ENCODE measurements at places on chromosomes 7 and 10.

GRCh38 chr7:158524749-158525635 lies 62.6 kb downstream of the PTPRN2 start:
- no peak for DNase-seq

DNA sequence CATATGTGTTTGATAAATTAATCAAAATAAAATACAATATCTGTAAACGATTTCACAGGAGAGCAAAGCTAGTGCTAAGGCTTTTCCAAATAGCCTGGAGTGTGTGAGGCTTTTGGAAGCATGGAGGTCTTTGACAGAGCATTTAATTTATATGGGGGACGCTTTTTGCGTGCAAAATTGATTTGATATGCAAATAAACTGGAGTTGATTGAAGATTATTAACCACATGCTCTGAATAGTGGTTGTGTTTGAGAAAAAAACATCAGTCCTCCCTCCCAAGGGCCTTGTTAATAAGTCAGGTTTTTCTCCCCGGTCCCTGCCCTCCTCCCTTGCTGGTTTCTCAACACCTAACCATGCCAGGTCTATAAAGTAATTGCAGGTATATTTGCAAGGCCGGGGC lies 85.1 kb upstream of the FGFR2 start:
- DNase-seq, result no peak

GRCh38 chr7:132030883-132031282 lies 474.5 kb upstream of the PODXL start:
- no peak for DNase-seq

DNA sequence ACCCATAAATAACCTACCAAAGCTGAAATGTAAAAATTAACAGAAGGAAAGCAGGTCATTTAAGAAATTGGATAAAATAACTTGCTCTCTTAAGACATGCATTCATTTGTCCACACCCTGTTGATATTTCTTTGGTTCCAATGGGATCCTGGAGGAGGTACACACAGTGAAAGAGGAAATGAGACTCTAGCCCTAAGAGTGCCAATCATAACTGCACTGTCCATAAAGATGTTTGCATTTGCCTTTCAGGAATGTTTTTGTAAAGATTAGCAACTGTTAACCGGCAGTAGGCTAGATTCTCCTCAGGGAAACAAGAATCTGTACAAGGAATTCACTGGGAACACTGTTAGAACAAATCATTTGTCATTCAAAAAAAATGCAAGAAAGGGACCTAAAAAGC lies 61.0 kb downstream of the MEOX2 start:
- DNase-seq, result no peak

GRCh38 chr7:144137501-144137900 lies 14.5 kb downstream of the OR2A14 start:
- no peak for DNase-seq

DNA sequence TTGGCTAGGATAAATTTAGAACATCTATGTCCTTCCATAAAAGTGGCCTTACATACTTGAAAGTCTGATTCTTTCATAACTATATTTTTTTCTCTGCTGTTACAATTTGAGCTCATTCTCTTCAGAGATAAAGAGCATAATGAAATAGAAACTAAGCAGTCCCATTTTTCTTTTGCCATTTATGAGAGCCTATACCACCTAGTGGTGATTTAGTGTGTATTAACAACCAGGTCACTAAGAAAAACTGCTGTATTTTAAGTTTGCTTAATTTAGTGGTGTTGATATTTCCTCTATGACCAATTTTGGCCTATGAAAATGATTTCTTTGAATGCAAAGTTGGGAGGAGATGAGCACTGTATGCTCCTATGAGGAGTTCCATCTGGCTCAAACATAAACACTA lies 88.7 kb upstream of the ZWINT start:
- no peak for DNase-seq

DNA sequence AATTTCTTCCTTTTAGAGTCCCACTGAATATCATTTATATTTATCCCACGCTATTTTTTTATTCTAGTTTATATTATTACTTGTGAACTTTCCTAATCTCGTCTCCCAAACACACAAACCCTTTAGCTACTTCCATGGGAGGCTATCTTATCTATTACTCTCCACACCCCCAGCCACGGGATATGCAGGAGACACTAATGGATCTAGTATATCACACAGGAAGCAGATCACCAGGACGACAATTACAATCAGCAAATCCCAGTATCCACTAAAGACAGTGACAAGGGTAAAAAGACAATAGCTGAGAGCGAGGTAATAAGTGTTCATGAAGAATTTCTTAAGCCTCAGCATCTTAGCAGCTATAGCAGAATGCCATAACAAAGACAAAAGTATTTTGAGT lies 3.8 kb upstream of the AKR1E2 start:
- DNase-seq, result no peak

DNA sequence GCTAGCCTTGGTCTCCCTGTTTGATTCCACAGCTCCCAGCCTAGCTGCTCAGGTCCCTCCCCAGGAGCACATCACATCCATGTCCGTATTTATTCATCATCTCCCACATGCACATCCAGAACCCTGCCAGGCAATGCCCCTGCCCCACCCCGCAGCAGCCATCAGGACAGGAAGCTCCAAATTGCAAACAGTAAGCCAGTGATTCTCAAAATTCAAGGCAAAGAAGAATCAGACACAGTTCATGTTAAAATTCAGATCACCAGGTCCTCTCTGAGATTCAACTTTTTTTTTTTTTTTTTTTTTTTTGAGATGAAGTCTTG lies 17.7 kb downstream of the LRRC20 start:
- DNase-seq, result no peak

DNA sequence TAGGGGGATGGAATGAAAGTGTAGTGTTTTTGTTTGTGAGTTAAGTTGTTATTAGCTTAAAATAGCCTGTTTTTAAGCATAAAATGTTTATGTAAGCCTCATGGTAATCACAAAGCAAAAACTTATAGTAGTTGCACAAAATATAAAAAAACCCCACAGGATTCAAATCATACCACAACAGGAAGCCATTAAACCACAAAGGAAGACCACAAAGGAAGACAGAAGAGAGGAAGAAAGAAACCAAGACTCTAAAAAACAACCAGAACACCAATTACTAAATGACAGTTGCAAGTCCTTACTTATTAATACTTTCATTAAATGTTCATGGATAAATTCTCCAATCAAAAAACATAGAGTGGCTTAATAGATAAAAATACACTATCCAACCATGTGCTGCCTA lies 63.6 kb downstream of the ANKRD7 start:
- DNase-seq, result no peak

- no peak for DNase-seq
These were observed 45.7 kb upstream of the ARID5B start for GRCh38 chr10:61855771-61856170.

GRCh38 chr10:125174360-125174759 lies 14.0 kb upstream of the CTBP2 start:
- no peak for DNase-seq

DNA sequence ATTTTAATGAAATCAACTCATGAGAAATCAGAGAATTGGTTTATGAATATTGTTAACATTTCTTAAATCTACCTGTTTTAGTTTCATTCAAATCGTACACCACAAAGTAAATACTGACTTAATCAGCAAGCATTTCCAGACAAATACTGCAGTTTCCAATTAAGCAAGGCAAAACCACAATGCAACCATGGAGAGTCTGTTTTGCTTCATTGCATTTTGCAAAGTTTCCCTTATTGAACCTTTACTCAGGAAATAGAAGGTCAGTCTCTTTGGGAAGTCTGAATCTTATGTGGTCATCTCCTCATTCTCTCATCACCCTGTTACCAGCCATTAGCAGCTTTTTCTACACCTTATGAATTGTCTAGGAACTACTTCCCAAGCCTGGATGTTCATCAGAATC lies 400.5 kb downstream of the IPMK start:
- DNase-seq, result no peak

- DNase-seq, result no peak
These were observed 124.3 kb downstream of the SKIDA1 start for GRCh38 chr10:21401196-21401595.

- DNase-seq, result no peak
These were observed 46.9 kb upstream of the GDF10 start for GRCh38 chr10:47253030-47253637.

GRCh38 chr10:29646238-29646902 lies 11.6 kb upstream of the SVIL start:
- DNase-seq, result no peak

GRCh38 chr10:45454262-45454661 lies 80.2 kb downstream of the ALOX5 start:
- no peak for DNase-seq

DNA sequence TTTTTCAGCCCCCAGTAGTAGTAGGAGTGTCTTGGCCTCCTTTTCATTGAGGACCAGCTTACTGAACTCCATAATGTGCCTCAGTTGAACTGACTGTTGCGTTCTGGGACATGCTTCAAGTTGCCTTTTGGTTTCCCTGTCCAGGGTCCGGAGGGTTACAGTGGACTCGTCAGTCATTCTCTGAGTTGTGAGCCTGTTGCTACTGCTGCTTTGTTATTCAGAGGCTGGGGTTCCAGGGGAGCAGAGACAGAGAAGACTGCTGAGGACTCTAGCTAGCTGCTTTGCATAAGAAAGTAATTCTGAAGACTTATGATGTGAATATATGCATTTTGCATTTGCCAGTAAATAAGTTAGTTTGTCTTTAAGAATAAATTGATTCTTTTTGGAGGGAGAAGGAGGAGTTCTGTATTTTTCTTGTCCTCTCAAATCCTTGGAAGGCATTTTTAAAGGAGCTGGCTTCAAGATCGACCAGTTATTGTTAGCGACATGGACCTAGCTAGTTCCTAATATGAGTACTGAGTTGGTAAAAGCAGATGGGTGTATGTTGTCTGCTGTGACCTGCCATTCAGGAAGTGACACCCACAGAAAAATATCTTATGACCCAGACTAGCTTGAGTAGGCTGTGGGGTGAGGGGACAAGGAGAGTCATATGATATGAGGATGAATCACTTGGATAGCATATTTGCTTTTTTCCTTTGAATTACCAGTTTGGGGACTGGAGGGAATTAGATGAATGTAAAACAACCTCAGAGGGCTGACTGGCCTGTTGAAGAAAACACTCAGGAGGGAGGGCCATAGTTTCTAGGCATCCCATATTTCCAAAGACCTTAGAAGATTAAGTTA lies 8.3 kb downstream of the PI4K2A start:
- no peak for DNase-seq

GRCh38 chr7:11120675-11121220 lies 147.1 kb downstream of the PHF14 start:
- DNase-seq, result no peak

GRCh38 chr10:86523348-86523747 lies 1.8 kb upstream of the WAPL start:
- no peak for DNase-seq

Measured in activated CD8-positive, alpha-beta memory T cell treated with anti-CD3 and anti-CD28 coated beads for 1 hour (primary cell).